T1000 (cell line): ENCODE measurements at places on chromosomes 11 and 22.

GRCh38 chr11:103091801-103092524 is at the start of gene DCUN1D5:
Gene DCUN1D5, minus strand, starts transcription at chr11:103092160. Its CDS starts 288 bp downstream, at chr11:103091872.
- peak; percentile 78 for DNase-seq

DNA sequence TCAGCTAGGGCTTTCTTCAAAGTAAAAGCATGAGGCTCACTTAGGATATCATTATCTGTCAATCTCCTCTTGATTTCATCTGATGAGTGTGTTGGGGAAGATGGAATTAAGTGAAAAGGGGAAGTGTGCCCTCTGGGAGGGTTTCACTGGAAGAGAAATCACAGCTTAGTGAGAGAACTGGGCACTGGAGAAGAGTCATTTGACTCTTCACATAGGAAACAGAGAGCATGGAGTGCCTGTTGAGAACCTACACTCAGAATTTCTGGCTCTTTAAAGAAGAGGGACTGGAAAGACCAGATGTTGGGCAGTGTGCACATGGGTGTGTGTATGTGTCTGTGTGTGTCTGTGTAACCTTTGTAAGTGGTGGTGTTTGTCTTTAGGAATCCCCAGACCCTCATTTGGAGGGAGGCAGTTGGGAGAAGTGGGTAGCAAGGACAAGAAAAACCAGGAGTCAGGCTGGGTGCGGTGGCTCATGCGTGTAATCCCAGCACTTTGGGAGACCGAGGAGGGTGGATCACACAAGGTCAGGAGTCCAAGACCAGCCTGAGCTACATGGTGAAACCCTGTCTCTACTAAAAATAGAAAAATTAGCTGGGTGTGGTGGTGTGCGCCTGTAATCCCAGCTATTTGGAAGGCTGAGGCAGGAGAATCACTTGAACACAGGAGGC is 10.0 kb downstream of the STX3 start:
- DNase-seq, result no peak

- DNase-seq, result no peak
These were observed 3.6 kb upstream of the CCDC81 start for GRCh38 chr11:86370922-86371594.

GRCh38 chr22:31248138-31248745 is 36.1 kb downstream of the LIMK2 start:
- peak; percentile 75 for DNase-seq

- no peak for DNase-seq
These were observed 1.9 kb upstream of the ANO5 start for GRCh38 chr11:22190827-22191463.

GRCh38 chr11:14539982-14540421 is 19.8 kb upstream of the PSMA1 start:
- no peak for DNase-seq

- DNase-seq, result no peak
These were observed 20.8 kb downstream of the ABTB2 start for GRCh38 chr11:34337016-34337415.

DNA sequence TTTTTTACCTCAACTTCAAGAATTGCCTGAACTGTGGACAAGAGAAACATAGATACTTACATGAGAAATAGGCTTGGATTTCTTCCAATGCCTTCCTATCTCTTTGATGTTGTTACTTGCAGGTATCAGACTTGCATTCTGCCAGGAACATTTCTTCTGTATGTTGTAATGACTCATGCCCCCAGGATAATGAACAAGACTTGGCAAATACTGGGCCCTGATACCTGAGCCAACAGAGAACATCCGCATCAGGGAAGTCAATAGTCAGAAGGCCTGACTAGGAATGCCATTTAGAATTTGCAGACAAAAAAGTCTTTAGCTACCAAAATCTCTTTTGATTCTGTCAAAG is 273.7 kb upstream of the KIRREL3 start:
- no peak for DNase-seq

DNA sequence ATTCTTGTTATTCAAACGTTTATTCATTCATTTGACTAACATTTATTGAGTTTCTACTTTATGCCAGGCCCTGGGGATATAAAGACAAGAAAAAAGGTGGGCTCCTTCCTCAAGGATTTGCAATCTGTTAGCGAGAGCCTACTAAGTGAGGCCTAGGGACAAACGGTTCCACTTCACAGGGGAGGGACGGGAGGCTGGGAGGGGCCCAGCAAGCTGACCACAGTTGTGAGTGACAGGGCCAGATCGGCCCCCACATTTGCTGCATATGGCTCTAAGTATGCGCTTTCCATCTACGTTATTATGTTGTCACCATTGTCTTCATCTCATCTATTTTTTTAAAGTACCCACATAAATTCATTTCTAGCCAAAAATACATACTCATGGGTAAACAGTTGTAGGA is 271.1 kb downstream of the BUD13 start:
- DNase-seq, result no peak

GRCh38 chr11:94794287-94795168 is 26.4 kb downstream of the AMOTL1 start:
- DNase-seq, result peak; percentile 14

DNA sequence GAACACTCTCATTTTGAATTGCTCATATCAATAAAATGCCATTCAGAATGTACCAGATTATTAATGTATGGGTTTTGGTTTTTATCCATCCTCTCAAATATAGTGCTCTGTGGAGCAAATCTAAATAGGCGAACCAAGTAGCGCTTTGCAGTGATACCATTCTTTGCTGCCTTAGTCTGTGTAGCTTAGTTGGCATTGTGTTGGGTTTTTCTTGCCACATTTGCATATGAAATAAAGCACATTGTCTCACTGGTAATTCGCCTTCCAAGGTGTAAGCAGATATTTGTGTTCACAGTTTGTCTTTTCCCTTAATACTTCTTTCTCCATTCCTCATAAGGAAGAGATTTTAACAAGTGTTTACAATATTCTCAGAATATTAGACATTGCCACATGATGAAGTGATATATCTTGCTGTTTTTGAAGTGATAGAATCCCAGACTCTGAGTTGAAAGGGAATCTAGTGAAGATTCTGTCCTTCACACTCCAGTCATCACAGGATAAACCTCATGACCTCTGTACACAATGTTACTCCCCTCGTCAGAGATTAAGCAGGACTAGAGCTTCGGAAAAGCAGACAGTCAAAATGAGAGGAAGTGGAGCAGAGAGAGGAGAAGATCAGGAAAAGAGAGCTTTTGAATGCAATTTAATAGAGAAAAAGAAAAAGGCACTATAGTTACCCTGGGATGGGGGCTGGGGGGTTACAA is 16.5 kb downstream of the C11orf91 start:
- no peak for DNase-seq

GRCh38 chr11:62713343-62713742 is 5.9 kb downstream of the GNG3 start:
- DNase-seq, result no peak

- no peak for DNase-seq
These were observed 23.2 kb upstream of the NRGN start for GRCh38 chr11:124716591-124716990.

DNA sequence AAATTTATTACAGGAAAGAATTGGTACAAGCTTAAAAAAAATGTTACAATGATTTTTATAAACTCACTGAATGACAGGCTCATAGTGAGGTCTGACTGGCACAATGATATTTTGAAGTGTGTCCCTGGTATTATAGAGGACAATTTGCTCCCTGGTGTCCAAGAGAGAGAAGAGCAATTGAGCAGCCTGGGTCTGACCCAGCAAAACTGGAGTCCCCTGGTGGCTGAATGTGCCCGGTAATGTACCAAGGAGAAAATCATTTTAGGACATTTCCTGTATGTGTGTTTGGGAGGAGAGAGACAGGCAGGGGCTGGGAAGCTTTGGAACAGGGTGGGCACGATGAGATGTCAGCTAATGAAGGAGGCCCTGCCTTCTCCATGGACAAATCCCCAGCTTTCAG is 125.3 kb downstream of the APOL5 start:
- no peak for DNase-seq
